DMS53 (cell line): ENCODE measurements at places on chromosomes 12 and 14.

DNA sequence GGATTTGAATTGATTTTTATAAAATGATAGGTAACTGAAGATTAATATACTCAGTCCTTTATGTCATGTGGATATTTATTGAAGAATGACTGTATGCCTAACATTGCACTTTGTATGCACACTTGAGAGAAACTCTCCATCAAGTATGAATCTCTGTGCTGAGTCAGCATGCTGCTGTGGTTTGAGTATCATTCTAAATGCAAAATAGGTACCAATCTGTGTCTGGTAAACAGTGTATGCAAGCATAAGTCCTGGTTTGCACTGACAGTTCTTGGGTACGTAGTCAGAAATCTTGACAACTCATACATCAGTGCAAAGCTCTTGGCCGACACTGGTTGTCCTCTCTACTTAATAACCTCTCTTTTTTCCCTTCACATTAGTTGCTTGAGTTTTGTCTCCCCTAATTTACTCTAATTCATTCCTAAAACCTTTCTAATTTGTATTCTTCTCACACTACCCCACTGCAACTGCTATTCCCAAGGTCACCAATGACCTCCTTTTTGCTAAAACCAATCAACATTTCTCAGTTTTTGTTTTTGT, 21.8 kb downstream of the MGAT4C start:
- peak; percentile 13 for DNase-seq

DNA sequence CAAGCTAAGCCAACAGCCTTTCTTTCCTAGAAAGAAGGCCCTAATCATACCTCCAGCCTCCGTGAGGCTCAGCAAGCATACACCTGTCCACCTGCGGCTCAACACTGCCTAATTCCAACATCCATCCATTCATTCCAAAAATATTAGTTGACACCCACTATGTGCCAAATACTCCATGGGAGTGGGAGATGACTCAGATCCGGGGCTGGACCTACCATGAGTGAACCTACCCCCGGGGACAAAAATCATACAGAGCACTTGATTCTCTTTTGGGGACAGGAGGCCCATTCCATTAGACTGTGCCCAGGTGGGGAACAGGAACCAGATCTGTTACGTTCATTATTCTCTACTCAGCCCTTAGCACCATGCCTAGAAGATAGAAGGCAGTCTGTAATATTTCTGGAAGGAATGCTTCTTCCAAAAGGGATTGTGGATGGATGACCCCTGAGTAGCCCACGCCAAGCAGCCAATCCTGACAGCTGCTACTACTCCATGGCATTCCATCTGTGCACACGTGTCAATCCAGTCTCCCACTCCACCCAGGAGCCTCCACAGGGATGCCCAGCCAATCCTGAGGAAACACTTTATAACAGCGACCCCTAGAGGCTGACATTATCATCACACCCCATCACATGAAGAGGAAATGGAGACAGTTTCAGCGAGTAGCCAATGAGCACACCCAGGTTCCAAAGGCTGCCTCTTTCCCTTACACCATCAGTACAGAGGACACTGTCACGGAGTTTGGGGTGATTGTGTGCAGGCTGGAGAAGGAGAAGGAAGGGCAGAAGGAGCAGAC, 170.7 kb downstream of the ESRRB start:
- peak; percentile 64 for DNase-seq

GRCh38 chr14:37663498-37663897, 68.1 kb downstream of the TTC6 start:
- no peak for DNase-seq

DNA sequence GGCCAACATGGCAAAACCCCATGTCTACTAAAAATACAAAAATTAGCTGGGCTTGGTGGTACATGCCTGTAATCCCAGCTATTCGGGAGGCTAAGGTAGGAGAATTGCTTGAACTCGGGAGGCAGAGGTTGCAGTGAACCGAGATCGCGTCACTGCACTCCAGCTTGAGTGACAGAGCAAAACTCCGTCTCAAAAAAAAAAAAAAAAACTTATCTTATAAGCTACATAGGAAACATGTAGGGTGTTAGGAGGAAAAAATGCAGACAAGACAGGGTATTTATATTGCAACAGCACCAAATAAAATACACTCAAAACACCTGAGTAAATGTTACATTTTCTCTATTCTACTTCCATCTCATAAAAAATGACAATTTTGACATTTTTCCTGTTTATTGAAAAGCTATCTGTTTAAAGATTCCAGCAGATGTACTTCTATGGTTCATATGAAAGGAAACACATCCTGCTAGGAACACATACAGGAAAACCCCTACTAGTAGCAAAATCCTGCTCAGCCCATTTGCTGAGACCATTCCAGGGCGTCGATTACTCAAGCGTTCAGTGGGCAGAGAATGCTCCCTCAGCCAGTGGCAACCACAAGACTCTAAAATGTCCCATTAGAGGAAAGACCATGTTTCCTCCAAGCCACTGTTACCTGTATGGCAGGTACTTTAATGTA, 19.7 kb downstream of the CORO1C start:
- no peak for DNase-seq

DNA sequence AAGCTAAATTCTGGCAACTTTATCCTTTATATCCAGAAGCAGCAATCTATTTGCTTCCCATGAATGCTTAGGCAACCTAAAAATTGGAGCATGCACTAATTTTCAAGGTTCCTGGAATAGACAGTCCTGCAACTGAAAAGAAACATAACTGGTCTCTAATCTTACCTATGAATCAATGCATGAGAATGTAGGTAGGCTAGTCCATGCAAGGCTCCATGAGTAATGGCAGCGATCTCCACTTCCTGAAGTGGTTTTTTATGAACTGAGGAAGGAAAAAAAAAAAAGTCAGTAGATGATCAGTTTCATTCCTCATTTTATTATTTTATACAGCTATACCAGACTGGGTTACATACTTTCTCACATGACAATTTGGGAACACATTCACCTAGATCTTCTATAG, 102.0 kb downstream of the PEBP1 start:
- DNase-seq: peak; percentile 10

DNA sequence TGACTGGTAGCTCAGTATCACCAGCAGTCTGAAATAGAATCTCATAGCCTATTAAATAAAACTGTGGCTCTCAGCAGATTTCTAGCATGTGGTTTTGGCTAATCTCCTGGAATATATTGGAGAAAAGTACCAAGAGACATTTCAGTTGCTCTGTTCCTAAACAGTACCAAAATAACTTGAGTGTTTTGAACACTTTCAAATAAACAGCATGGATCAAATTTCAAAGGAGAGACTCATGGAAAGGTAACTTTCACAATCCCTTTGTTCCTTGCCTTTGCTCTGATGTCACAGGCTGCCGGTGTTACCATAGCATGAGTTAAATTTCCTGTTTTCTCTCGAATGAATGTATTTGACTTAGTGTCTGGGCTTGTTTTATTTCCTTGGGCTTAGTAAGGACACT, 3.4 kb downstream of the ARG2 start:
- DNase-seq: peak; percentile 90

DNA sequence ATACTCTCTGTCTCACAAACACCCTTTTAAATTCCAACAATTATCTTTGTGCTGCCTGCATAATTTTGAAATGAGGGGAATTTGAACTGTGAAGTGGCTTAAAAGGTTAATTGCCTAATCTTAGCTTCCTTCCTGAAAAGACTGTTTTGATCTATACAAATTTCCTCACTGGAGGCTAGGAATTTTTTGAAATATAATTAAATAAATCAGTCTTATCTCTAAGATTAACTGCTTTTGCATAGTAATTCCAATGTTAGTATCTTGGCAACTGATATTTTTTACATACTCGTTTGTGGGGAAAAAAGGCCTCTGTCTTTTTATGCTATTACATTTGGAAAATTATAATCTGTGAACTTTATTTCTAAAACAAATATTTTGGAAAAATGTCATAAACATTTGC, 498.5 kb downstream of the TMTC2 start:
- no peak for DNase-seq

DNA sequence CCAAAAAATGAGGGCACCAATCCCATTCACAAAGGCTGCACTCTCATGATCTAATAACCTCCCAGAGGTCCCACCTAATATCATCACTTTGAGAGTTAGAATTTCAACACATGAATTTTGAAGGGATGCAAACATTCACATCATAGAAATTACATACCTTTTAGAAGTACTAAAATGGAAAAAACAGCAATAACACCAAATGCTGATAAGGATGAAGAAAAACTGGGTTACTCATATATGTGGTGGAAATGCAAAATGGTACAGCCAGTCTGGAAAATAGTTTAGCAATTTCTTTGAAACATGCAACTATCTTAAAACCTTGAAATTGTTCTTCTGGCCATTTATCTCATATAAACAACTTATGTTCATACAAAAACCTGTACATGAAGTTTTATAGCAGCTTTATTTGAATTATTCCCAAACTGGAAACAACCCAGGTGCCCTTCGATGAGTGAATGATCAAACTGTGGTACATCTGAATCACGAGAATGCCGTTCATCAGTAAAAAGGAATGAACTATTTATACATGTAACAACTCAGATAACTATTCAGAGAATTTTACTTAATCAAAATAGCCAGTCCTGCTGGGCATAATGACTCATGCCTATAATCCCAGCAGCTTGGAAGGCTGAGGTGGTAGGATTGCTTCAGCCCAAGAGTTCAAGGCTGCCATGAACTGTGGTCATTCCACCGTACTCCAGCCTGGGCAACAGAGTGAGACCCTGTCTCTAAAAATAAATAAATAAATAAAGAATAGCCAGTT, 109.4 kb upstream of the SSTR1 start:
- no peak for DNase-seq

DNA sequence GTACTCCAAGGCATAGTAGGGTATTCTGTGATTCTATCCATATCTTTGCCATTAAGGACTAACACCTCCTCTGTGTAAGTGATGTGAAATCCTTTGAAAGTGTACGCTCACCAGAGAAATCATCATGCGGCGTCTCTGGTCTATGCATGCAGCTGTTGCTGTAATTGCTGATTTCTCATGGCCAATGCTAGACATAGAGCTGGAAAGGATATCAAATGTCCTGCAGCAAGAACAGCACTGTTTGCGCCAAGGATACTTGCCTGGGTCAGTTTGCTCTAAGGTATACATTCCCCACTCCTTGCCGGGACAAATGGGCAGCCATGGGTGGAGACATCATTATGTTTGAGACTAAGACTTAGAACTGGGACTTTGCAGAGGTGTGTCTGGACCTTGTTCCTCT, 896.4 kb downstream of the BCL11B start:
- DNase-seq: no peak

- peak; percentile 98 for DNase-seq
These were observed 202.6 kb downstream of the FOXN3 start for GRCh38 chr14:89214221-89214965.

GRCh38 chr12:96395236-96395635, 5.0 kb downstream of the CDK17 start:
- no peak for DNase-seq

- no peak for DNase-seq
These were observed 21.7 kb downstream of the AICDA start for GRCh38 chr12:8590842-8591545.

- DNase-seq: peak; percentile 89
These were observed 518.5 kb upstream of the MDGA2 start for GRCh38 chr14:48193893-48194292.

- peak; percentile 49 for DNase-seq
These were observed 6.2 kb upstream of the ATP6V0A2 start for GRCh38 chr12:123705935-123706334.

DNA sequence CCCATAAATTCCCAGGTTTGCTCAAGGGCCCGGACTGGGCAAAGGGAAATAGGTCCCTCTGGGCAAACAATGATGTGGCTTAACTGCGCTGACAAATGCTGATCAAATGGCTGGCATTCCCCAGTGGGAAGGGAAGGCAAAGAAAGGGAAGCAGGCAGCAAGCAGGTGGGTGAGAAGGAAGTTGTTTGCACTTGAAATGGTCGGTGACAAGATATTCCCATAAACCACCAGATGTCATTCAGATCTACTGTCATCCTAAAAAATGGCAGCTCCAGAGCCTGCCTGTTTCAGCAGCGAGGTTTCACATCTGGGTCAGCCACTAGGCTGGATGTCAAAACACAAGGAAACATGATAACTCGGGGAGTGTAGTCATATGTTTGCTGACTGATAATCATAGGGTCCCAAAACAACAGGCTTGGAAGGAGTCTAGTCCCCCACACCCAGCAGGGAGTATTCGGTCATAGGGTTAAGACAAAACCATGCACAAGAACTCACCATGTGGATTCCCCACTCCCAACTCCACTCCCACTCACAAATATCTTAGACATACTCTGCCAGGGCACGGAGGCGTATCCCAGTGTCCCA, 37.9 kb upstream of the MDM1 start:
- no peak for DNase-seq

DNA sequence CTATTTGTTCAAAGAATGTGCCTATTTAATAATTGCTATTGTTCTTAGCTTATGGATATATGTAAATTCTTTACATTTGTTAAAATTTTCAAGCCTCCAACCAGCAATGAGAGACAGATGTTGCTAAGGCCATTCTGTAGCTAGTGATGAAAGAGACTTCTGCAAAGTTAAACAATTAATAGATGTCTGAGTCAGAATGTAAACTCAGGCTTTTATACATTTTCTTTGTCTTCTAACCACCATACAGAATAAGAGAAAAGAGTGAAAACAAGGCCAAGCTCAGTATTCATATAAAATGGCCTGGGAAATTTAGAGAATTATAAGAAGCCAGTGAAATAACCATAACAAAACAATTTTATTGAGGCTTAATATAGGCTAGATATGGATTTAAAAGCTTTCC, 1102.3 kb upstream of the SEL1L start:
- peak; percentile 50 for DNase-seq

DNA sequence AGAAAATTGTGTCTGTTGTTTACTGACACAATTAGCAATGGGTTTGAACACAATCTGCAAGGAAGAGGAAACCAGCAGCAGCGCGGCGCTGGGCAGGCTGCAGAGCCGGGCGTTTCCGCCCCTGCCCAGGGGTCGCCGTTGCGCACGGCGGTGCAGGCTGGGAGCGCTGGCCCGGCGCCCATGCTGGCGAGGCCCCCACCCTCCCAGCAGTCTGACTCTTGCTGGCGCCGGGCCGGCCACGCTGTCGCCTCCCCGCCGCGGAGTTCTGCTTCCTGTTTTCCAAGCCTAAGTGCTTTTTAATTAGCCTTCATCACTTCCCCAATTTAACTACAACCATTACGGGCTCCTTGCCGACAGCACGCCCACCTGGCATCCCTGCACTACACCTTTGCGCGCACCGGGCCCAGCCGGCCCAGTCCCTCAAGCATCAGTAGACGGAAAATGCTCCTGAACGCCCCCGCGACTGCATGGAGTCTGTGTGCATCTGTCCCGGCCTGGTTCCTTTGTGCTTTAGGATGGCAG, 212.1 kb downstream of the GXYLT1 start:
- DNase-seq: peak; percentile 92

GRCh38 chr12:85765453-85765869, 70.7 kb downstream of the RASSF9 start:
- peak; percentile 81 for DNase-seq
